ENCODE measurements at places on chromosomes 1 and 21.

- no peak for DNase-seq
Observed at GRCh38 chr1:11789126-11790067, 16.4 kb downstream of the MTHFR start.

DNA sequence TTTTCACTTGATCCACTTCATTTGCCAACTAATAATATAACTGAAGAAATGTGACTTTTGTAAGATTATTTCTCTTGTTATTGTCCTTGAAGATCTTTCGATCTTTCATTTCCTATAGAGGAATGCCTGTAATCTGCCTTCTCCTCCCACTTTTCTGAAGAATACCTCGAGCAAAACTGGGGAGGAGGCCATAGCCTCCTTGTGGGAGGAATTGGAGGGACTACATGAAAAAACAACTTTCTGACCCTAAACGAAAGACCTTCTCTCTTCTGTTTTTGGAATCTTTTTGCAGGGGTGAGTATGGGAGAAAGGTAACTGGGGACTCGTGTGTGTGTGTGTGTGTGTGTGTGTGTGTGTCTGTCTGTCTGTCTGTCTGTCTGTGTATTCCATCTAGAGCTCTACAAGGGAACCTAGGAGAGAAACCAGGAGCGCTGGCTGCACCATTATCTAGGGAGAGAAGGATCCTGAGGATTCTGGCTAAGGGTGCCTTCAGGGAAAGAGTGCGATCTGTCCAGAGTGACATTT, 32.4 kb upstream of the MAB21L3 start:
- DNase-seq: no peak

DNA sequence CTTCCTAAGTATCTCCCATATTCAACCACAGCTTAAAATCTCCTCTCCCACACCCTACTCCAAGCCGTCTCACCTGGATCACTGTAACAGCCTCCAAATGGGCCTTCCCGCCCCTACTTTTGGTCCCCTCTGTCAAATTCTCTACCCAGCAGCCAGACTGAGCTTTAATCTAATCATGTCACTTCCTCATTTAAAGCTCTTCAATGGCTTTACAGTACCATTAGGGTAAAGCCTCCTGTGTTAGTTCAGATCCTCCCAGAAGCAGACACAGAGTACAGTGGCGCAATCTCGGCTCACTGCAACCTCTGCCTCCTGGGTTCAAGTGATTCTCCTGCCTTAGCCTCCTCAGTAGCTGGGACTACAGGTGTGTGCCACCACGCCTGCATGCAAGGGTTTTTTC, 46.8 kb upstream of the PSEN2 start:
- DNase-seq: no peak

DNA sequence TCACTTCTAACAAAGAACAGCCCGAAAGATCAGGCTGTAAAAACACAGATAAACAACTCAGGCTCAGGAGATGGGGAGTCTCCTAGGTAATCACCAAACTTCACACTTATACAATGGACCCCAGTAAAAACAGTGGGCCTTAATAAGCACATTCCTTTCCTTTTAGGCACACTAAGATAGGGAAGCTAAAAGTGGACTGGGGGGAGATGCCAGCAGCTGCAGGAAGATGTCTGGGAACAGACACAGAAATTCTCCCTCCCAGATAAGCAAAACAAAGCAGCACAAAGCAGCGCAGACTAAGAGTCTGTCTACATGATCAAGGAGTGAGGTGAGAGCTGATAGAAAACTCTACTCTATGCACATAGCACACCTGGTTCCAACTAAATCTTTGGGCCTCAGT, 29.0 kb upstream of the CTBS start:
- no peak for DNase-seq

- no peak for DNase-seq
Observed at GRCh38 chr1:22983944-22984343, 11.3 kb upstream of the LACTBL1 start.

GRCh38 chr21:24693779-24694178, 913.5 kb downstream of the MRPL39 start:
- DNase-seq: no peak

GRCh38 chr1:84721152-84721551, 30.9 kb upstream of the SSX2IP start:
- DNase-seq: no peak

- DNase-seq: no peak
Observed at GRCh38 chr1:170660281-170660713, 3.6 kb upstream of the PRRX1 start.

GRCh38 chr1:24195874-24196273, 8.8 kb upstream of the IFNLR1 start:
- no peak for DNase-seq

GRCh38 chr1:197213193-197213592, 54.9 kb upstream of the CRB1 start:
- DNase-seq: no peak

DNA sequence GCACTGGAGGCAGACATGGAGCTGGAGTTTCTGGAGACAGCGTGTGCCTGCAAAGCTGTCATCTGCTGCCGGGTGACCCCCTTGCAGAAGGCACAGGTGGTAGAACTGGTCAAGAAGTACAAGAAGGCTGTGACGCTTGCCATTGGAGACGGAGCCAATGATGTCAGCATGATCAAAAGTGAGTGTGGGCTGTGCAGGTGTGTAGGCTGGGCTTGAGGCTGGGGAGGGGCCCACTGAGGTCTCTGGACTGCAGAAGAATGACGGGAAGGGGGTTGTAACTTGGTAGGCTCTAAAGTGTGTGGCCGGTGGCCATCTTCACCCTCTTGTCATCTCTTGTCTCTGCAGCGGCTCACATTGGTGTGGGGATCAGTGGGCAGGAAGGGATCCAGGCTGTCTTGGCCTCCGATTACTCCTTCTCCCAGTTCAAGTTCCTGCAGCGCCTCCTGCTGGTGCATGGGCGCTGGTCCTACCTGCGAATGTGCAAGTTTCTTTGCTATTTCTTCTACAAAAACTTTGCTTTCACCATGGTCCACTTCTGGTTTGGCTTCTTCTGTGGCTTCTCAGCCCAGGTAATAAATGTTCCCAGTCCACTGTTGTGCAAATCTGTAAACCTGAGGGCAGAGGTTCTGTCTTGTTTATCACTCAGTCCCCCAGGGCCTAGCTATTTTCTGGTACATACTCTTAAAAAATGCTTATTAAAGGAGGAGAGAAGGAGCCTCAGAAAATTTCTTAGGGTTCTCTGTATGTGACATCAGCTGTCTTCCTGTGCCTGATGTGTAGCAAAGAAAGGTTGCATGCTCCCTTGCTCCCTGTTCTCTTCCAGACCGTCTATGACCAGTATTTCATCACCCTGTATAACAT, 19.9 kb downstream of the ATP8B2 start:
- DNase-seq: no peak

- no peak for DNase-seq
Observed at GRCh38 chr1:62398377-62398776, 38.5 kb upstream of the USP1 start.

- DNase-seq: no peak
Observed at GRCh38 chr1:11280719-11281376, 7.8 kb downstream of the UBIAD1 start.

- no peak for DNase-seq
Observed at GRCh38 chr1:56788588-56788987, 30.6 kb downstream of the FYB2 start.

GRCh38 chr1:92858564-92859399, 26.9 kb downstream of the RPL5 start:
- DNase-seq: no peak

DNA sequence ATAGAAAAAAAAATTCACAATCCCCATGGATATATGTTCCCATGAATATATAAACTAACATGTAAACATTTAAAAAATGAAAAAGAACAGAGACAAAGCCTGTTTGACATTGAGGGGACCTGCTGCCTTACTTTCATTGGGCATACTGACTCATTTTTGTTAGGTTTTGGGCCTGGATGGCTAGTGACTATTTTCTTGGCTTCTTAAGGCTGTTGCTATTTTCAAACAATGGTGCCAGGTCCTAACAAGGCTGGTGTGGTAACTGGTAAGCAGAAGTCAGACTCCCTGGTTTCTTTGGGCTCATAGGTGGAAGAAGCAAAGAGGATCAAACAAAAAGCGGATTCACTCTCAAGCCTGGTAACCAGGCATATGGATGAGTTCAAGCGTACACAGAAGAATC, 51.0 kb downstream of the LAMC2 start:
- no peak for DNase-seq

DNA sequence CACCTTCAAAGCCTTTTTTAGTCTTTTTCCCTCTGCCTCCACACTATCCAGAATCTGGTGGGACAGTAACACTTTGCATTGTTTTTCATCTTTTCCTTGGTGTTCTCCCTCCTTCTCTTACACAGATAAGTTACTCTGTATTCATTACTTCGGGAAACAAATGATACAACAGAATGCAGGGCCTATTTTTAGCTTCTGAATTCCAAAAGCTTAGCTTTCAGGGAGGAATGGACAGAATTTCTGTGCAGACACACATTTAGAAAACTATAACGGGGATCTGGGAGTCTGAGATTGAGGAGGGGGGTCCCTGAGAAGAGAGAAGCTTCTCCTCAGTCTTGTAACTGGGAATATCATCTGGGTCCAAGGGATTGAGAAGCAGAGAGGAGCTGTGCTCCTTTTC, 3.5 kb upstream of the STK40 start:
- no peak for DNase-seq

DNA sequence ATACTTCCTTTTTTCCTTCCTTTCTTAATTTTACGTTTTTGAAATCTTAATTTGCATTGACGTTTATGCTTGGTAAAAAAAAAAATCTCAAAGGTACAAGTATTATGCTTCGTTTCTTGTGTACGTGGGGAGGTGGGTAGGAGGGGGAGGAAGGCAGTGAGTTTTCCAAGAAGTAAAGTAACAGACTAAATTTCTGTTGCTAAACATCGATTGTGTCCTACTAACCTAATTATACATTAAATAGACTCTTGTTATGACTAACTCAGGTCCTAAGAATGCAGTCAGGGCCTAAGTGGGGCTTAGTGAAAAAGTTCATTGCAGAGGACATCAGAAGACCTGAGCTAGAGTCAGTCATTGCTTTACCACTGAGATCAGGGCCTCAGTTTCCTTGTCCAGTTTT, 17.5 kb downstream of the NEK7 start:
- DNase-seq: no peak

DNA sequence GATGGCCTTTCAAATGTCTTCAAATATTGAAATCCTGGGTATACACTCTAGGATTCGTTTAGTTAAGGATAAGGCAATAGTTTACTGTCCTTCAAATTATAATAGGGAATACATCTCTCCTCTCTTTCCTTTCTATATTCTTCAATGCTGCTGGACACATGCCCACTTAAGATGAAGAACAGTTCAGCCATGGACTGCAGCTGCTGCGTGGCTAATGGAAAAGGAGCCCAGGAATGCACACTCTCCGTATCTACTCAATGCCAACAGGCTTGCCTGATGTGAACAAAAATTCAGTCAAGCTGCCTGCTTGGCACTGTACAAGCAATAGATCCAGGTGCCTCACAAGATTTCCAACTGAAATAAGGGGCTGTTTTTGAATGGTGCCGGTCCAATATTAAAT, 321.2 kb upstream of the LYPLAL1 start:
- DNase-seq: no peak

DNA sequence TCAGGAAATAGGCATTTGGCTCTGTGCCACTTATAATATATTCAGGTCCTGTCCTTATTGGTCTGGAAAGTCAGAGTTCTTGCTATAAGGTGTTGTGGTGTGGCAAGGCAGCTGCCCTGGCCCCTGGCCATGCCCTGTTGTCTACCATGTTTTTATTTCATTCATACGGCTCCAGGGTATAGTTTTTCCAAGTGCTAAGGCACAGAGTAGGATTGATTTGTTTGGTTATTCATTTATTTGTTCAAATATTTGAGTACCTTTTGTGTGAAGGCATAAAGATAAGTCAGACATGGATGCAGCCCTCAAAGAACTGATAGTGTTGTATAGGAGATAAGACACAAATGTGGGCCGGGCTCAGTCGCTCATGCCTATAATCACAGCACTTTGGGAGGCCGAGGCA, 10.1 kb downstream of the ZBTB8B start:
- DNase-seq: no peak

DNA sequence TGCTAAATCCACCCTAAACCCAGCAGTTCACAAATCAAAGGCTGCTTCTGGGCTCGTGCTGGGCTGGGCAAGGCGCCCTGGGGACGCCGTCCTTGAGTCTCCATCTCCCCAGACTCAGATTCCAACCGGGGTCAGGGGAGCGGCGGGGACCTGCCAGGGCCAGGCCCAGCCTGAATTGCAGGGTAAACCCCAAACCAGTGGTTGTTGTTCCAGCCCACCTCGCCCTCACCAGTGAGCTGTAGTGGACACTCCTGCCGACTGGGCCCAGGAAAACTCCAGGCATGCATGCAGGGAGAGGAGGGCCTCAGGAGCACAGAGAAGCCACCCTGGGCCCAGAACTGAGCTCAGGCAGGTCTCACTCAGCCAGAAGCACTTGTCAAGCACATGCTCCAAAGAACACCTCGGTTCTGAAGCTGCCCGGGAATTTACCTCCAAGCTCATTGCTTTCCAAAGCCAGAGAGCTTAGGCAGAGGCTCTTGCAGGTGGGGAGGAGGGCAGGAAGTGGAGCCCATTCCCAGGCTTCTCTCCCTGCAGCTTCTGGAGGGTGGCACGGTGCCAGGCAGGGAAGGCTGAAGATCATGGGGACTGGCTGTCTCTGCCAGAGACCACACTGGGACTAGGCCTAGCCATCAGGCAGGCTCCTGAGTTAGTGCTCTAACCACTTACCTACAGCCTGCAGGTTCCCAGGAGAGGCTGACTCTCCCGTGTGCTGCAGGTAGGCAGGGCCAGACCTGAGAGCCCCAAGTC, 437.0 kb downstream of the MATN1 start:
- DNase-seq: no peak

GRCh38 chr1:30955448-30956015, 47.0 kb upstream of the SDC3 start:
- no peak for DNase-seq

GRCh38 chr1:1752636-1753606, 25.3 kb downstream of the NADK start:
- no peak for DNase-seq

GRCh38 chr21:25733859-25734653, 648 bp downstream of the ATP5PF start:
- DNase-seq: no peak

DNA sequence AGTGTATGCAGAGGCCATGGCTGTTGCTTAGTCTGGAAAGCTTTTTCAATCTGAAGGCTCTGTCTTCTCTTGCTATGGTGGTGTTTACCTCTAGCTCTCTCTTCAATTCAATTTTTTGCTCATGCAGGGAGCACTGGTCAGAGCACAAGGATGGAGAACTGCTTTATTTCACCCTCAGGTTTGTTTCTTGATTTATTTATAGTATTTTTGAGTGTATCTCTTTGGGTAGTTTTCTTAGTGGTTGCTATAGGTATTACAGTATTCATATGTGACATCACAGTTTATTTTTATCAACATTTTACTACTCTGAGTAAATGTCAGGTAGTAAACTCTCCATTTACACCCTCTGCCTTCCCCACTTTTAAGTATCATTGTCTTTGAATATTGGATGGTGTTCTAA, 147.9 kb downstream of the RASAL2 start:
- no peak for DNase-seq

- no peak for DNase-seq
Observed at GRCh38 chr1:201531551-201532425, 7.1 kb upstream of the NAV1 start.

- DNase-seq: no peak
Observed at GRCh38 chr1:109404838-109405237, 7.1 kb upstream of the SORT1 start.

All from cortex of kidney (tissue), 1 donor.